ENCODE measurements at places on chromosomes 13 and 19.

DNA sequence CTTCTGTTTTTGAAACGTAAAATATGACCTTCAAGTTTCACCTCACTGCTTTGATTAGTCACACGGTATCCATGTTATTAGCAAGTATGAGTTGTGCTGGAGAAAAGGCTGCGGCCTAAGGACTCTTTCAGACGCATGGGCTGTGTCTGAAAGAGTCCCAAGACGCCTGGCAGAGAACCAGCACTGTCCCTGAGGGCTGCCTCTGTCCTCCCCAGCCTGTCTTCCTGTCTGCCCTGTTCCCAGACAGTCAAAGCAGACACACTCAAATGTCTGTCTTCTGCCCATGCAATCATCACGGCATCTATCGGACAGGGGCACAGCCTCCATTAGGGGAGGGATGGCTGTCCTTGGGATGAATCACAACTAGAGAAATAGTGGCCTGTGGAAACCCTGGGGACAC, 65.5 kb downstream of the DPY19L3 start:
- DNase-seq, result no peak

DNA sequence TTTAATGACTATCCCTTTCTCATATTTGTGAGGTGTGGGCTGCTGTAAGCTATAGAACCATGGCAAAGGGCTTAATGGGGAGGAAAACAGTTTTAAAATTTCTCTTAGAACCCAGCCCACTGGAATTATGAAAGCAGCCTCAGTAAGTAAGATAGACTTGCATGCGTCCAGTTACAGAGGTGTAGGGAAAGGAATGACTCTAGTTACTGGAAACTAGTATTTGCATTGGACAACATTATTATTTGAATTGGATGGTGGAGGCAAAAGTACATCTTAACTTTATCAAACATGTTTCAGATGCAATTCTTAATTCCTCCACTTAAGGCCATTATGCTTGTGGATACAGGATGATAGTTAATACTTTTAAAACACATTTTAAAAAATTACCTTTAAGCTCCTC, 292.9 kb downstream of the SPRY2 start:
- no peak for DNase-seq

DNA sequence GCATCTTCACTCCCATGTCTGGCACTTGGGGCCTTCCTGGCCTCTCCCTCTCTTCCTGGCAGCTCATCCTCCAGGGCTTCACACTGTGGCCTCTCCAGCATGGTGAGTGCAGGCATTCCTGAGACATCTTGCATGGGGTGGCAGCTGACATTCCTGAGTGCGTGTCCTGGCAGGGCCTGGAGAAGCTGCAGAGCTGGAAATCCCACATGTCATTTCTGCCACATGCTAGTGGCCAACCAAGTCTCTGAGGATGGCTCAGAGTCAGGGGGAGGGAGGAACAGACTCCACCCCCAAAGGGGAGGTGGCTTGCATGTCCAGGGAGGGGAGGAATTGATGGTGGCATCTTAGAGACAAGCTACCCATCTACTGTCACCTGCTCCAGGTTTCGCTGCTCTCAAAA, 41.6 kb upstream of the AMER2 start:
- DNase-seq, result no peak

GRCh38 chr13:58655086-58655485, 1023.5 kb downstream of the PCDH17 start:
- no peak for DNase-seq

DNA sequence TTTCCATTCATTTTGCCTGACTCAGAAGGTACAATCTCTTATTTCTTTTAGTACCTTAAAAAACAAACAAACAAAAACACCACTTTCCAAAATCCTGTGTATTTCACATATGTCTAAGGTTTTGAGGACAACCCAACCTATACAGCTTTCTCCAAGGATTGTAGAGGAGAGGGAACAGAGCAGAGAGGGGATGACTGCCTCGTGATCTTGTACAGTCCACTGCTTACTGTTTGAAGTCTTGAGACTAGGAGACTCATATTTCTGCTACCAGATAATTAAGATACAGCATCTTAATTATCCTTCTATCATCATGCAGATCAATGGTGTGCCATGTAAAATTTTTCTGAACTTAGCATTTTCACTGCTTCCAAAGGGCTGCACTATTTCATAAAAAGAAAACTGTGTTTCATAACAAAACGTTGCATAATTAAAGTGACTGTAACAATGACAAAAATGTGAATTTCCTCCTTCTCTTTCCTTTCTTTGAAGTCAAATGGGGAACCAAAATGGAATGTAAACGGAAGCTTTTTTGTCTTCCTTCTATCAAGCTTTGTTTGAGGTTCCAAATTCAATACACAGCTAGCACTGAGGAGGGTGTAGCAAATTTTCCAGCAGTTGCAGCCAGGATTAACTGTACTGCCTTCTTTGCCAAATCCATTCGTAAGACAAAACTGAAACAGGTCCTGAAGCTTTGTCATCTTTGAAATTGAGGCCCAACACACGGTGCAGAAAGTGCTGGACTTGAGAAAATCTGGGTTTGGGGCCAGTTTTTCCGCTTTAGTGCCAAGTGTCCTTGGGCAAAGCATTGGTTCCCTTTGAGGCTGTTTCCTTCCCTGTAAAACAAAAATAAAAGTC, 34.9 kb upstream of the RCBTB2 start:
- DNase-seq, result no peak

DNA sequence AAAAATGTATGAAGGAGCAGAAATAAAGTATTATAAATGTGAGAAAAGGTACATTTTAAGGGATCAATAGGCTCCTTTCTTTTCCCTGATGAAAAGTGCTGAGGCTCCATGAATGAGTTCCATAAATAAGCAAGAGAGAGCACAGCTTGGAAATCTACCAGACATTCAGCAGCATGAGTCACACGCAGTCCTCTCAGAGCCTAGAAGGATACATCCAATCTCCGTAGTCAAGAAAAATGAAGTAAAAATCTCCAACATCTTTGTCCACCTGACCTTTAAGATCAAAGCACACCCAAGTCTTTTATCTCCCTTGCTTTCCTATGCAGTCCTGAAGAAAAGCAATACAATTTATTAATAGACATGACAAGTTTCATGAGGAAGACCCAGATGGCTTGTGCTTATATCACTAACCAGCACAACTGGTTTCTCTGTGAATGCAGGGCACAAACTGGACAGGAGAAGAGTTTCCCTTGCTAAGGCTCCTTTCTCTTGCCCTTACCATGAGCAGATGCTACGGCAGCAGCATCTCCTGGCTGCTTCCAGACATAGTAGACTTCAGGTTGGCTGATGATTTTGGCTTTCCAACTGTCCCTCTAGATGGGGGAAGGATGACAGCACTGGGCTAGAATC, 730.8 kb downstream of the EFNB2 start:
- DNase-seq, result no peak

GRCh38 chr19:18290302-18291018, 9.0 kb upstream of the JUND start:
- DNase-seq, result peak; percentile 96

DNA sequence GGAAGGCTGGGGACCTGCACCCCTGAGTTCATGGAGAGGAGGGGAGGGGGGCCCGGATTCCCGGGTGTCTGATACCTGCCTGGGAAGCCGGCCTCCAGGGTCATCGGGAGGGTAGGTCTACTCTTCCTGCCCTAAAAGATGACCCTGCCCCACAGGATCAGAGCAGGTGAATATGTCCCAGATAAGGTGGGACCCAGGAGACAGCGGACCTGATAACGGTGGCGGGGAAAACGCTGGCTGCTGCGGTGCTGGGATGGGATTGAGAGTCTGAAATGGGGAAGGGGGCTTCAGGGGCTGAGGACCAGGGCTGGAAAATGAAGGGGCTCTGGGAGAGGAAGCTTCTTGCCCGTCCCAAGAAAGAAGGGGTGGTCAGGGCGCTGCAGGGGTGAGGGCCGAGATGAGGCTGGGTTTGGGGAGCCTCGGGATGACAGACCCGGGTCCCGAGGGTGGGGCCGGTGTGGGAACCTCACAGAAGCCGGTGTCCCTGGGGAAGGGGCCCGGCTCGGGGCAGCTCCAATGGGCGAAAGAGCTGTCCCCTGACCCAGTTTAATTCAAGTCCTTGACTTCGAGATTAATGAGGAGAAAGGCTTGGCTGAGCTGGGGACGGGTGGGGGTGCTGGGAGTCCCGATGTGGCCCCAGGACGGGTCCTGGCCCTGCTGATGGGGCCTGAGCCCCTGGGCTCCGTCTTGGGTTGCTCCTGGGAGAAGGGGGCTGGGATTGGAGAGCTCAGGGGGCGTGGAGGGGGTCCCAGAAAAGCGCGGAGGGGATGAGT, 823 bp downstream of the TTYH1 start:
- no peak for DNase-seq

DNA sequence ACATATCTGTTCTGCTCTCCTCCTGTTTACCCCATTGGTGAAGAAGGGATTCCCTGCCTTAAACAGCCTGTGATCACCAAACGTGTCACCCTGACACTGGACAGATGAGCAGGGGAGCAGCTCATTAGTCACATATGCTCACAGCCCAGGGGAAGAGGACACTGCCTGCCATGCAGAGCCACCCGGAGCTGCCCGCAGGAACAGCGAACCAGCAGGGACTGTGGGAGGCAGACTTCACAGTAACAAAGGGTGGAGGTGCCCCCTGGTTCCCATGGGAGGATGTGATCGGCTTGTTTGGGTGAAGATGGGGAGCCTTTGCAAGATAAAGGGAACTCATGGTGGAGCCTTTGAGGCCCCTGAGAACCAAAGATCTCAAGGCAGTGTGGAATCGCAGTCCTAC, 88.6 kb upstream of the FARP1 start:
- no peak for DNase-seq

- no peak for DNase-seq
Observed at GRCh38 chr13:106104281-106104901, 431.1 kb downstream of the EFNB2 start.

DNA sequence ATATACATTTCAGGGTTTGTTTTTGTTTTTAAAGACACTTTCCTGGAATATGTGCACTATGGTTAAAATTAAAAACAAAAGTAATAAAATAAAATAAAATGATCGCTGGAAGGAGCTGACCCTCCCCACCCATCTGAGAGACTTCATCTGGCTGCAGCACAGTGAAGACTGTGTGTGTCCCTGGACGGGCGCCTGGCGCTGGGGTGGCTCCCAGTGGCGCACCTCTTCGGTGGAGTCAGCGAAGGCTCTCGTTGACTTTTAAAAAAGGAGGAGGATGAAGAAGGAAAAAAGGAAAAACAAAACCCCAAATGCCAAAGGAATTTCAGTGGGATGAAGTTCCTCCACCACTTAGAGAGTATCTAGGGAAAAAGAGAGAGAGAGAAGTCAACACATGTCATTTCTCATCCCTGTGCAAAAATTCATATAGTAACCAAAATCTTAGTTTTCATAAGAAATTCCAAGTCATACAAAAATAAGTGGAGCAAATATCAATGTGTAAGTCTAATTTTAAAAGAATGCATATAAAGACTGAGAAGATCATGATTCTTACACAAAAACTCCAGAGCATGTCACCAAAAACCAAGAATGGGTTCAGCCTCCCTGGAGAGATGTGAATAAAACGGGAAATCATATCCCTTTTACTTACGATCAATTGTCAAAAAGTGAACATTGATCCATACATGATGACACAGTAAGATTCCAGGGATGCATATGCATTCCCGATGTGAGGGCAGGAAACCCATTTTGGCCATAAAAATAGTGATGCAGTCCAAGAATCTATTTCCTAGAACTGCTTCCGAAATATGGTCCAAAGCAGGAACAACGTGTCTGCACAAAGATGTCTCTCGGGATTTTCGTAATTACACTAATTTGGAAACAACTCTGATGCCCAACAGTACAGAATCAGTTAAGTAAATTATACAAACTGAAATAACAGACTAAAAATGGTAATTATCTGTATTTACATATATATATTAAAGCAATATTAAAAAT, 123.8 kb downstream of the STK24 start:
- no peak for DNase-seq

DNA sequence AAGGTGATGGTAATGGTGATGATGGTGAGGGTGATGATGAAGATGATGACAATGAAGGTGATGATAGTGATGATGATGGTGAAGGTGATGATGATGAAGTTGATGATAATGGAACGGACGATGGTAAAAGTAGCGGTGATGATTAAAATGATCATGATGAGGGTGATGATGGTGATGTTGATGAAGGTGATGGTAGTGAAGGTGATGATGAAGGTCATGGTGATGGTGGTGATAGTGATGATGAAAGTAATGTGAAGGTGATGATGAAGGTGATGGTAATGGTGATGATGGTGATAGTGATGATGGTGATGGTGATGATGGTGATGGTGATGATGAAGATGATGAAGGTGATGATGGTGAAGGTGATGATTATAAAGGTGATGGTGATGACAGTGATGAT, 66.1 kb downstream of the MBD3L2B start:
- DNase-seq, result no peak

GRCh38 chr19:38656171-38656981, 8.9 kb downstream of the ACTN4 start:
- no peak for DNase-seq

GRCh38 chr19:55131421-55131820, 14.0 kb upstream of the PPP1R12C start:
- DNase-seq, result no peak

GRCh38 chr19:38606131-38606530, 11.6 kb downstream of the MAP4K1 start:
- DNase-seq, result no peak

GRCh38 chr13:52348983-52349780, 56.8 kb downstream of the THSD1 start:
- no peak for DNase-seq

- no peak for DNase-seq
Observed at GRCh38 chr13:27293873-27294515, 23.4 kb downstream of the RASL11A start.

GRCh38 chr19:18915639-18916038, 3.5 kb downstream of the COPE start:
- no peak for DNase-seq

- DNase-seq, result no peak
Observed at GRCh38 chr13:21055016-21055415, 6.4 kb downstream of the LATS2 start.

DNA sequence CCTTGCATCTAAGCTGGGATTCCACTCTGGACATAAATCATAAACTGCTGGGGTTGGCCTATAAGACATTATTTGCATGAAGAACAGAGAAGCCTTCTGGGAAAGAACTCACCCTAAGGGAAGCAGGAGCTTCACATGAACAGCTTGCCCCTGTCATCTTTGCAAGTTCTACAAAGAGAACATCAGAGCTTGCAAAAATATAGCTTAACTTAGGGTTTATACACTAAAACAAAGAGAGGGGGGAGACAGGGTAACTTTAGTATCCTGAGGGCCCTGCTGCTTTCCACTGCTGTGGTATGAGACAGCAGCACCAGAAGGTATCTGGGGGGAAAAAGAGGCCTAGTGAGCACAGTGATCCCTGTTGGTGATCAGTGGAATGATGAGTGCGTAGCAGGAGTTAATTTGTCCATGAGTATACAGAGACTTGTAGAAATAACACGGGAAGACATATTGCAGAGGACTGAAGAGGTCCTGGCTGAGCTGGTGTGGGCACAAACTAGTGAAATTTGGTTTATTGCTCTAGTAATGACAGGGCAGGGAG, 116.1 kb upstream of the TSC22D1 start:
- no peak for DNase-seq

- DNase-seq, result no peak
Observed at GRCh38 chr19:52533901-52534300, 6.4 kb downstream of the ZNF808 start.

GRCh38 chr13:40114305-40114896, 458.9 kb downstream of the COG6 start:
- DNase-seq, result no peak
